ENCODE measurements at places on chromosomes 5 and 9. TPM values are rescaled to one million over a fixed set of nuclear protein-coding genes. Genes with fewer than 3 reads are reported as not detected.

DNA sequence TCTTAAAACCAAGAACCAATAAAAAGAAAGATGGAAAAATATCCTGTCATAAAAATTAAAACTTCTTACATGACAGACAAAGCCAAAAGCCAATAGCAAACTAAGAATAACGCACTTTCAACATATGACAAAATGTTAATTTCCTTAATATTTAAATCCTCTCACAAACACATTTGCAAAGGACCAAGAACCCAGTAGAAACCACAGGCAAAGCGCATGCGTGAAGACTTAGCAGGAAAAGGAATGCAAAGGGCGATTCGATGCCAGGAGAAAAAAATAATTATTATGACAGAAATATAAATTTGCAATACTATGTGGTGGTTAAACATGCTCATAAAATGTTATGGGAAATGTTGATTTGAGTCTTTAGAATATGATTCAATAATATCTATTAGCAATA, 39.9 kb upstream of the OLFM1 start:
- DNase-seq = no peak

DNA sequence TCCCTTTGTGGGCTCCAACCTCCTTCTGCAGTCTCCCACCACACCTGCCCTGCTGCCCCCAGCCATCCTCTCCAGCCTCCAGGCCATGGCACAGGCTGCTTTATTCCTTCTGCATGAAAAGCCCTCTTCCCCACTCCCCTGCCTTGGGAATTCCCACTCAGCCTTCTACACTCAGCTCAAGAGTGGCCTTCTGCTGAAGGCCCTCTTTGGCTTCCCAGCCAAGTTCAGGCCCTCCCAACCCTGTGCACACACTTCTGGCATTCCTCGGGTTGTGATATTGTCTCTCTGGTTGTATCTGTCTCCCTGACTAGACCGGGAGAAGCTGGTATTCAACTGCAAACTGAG, 5.7 kb downstream of the SHB start:
- no peak for DNase-seq

GRCh38 chr9:26669701-26670670, 222.6 kb downstream of the CAAP1 start:
- no peak for DNase-seq

The INSL6 gene
- polyA plus RNA-seq = not detected

GRCh38 chr5:67063791-67064190, 132.8 kb downstream of the CD180 start:
- DNase-seq = no peak

GRCh38 chr9:107869111-107869510, 379.5 kb upstream of the KLF4 start:
- no peak for DNase-seq

GRCh38 chr5:149641000-149641576, 59.8 kb downstream of the ARHGEF37 start:
- DNase-seq = peak; percentile 79

The COX7C gene
- 925 TPM for polyA plus RNA-seq

GRCh38 chr5:171978519-171978918, 27.9 kb downstream of the FBXW11 start:
- DNase-seq = no peak

The SLC28A3 gene
- 8.6 TPM for polyA plus RNA-seq

DNA sequence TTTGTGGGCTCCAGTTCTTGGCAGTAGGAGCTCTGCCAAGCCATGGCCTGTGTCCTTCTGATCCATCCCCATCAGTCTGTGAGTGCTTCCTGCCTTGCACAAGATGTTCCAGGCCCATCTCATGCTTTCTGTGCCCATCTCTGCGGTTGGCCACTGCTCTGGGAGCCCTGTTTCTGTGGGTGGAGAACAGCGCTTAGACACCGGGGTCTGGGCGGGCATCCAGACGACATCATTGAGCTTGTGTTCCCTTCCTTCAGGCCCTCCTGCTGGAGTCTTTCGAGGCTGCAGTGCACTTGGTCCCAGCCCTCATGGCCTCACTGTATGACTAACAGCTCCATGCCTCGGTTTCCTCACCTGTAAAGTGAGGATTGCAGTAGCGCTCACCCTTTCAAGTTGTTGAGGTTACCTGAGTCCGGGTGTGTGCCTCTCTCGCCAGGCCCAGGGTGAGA, 14.9 kb upstream of the CARD19 start:
- no peak for DNase-seq

The SNCAIP gene
- 46.9 TPM for polyA plus RNA-seq

GRCh38 chr9:26650325-26650724, 242.3 kb downstream of the CAAP1 start:
- no peak for DNase-seq

- DNase-seq = peak; percentile 77
These were observed 813 bp downstream of the GNAQ start for GRCh38 chr9:78030553-78031443.

GRCh38 chr5:180644129-180644824, 5.1 kb downstream of the FLT4 start:
- no peak for DNase-seq

- DNase-seq = no peak
These were observed 271.9 kb upstream of the TMEM161B start for GRCh38 chr5:88540471-88541115.

The RFESD gene
- 3.4 TPM for polyA plus RNA-seq

GRCh38 chr9:77834898-77835488, 186.9 kb upstream of the GNA14 start:
- no peak for DNase-seq

Measured in ovary (tissue), 10 donors.